ENCODE measurements at places on chromosomes 6 and 20.

DNA sequence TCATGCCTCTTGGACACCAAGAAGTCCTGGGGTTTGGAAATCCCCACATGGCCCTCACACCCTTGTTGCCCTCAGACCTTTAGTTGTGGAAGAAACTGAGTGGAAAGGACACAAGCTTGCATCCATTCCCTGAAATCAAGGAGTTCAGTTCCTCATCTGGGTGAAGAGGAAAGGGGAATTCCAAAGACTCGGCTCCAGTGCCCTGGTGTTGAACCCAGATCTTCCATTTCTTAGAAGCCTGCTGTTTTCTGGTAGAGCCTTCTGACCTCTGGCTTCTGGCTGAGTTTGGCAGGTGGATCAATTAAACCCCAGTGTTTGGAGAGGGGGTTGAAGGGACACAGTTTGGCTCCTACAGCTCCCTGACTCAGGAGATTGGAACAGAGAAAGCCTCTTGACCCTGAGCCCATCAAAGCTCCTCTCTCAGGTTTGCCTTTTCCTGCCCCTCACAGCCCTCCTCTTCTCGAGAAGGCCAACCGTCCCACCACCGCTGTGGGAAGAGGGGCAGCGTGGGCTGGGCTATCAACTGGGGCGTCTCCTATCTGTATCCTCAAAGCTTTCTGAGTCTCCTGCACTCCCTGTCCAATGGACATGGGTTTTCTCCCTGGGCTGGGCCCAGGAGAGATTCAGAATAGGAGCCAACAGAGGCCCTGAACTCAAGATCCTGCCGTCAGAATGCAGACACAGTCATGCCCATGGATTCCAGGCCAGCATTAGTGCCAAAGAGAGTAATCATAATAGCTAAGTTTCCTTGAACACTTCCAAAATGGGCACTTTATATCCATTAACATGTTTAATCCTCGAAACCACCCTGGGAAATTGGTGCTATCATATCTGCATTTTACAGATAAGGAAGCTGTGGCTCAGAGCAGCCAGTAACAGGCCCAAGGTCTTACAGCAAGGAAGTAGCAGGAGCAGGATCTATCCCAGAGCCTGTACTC is 146.2 kb downstream of the VEGFA start:
- no peak for DNase-seq

DNA sequence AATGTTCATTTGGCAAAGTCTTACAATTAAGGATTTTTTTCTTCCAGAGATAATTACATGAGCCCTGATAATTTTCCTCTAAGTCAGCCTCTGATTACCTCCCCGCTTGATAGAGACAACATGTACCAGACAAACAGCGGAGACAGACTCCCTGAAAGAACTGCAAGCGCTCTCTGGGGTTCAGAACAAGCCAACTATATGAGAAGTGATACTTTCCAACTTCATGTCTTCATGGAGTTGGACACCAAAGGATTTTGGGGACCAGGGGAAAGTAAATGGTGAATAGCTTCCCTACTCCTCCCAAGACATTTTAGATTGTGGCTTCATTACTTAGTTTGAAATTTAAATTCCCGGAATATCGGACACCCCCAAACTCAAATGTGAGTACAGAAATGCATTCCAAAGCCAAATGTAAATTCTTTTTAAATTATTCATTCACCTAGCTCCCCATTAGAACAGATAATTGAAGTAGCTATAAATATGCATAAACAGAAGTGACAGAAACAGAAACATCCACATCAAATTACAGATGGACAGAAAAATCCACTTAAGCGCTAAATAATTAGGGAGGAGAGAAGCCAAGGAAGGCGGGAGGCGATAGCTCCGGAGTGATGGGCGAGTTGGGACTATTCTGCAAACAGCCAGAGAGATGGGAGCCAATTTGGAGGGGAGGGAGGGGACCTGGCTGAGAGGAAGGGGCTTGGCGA is 129.7 kb upstream of the AKAP12 start:
- no peak for DNase-seq

DNA sequence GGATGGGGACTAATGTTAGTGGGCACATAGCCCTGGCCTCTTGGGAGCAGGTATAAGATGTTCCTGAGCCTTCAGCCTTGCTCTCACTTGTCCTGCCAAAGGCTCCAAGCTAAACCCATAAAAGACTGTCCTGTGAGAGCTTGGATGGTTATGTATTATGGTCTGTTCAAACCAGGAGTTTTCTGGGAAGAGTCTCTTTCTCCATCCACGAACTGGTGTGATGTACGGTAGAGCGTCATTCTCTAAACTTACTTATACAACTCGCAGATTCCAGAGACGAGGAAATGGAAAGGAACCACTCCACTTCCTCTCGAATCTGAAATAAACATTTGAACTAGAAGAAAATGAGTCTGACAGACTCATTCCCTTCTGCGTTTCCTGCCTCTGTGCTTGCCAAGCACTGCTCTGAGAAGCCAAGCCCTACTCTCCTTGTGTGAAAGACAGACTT is 5.3 kb downstream of the SOBP start:
- DNase-seq: peak; percentile 78

- DNase-seq: no peak
Observed at GRCh38 chr20:6007094-6007528, 46.7 kb downstream of the LRRN4 start.

DNA sequence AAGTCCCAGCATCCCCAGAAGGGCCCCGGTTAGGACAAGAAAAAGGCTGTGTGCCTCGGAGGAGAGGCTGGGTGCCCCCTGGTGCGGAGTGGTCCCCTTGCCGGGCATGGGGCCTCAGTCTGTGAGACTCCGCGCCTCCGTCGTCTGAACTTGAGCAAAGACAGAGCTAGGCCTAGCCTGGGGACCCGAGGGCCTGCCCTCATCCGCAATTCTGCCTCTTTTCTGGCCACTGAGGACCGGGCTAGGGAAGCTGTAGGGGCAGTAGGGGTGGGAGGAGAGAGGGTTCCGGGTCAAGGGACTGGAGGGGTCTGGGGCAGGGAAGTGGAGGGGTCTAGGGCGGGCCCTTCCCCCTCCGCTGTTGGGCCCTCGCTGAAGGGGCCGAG is 550 bp upstream of the HSPA12B start:
- DNase-seq: no peak
